Posterior cingulate gyrus (tissue), 11 donors: ENCODE measurements at places on chromosomes 5 and 9.

DNA sequence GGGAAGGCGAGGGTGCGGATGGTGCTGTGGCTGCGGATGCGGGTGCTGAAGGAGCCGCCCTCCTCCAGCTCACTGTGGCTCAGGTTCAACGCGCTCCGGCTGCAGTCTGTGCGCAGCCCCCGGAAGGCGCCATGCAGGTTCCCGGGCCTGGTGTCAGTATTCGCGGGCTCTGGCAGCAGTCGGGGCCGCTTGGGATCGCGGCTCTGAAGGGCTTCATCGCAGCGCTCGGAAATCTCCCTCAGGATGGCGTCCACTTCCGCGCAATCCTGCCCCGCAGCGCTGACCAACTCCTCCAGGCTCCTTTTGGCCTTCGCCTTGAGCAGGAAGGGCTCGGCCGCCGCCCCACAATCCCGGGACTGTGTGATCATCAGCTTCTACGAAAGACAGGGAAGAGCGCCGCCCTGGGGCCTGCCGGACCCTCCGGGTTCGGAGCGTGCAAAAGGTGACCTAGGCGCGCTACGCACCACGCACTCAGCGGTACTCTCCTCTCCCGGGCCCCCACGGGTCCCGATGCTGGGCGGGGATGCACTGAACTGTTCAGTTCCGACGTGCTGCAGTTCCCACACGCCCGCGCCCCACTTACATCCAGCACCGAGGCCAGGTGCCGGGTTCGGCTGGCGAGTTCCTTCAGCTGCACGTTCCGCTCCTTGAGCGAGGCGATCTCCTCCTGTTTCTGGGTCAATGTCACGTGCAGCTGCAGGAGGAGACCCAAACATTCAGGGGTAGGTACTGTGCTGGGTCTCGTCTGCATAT lies 6.5 kb downstream of the MCIDAS start:
- no peak for DNase-seq

- DNase-seq, result no peak
These were observed 1158.6 kb upstream of the CDH6 start for GRCh38 chr5:30034870-30035269.

DNA sequence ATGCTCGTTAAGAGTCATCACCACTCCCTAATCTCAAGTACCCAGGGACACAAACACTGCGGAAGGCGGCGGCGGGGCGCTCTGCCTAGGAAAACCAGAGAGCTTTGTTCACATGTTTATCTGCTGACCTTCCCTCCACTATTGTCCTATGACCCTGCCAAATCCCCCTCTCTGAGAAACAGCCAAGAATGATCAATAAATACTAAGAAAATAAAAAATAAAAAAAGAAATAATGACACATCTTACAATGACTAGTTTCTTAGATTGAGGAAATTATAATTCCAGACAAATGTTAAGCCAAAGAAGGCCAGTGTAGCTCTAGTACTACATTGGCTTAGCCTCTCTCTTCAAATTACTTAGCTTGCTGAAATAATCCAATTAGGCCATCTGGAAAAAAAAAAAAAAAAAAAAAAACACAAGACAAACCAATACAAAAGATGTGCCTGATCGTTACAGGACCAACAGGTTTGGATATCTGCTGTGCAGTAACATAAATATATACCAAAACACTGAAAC lies 58.0 kb downstream of the ANXA2R start:
- DNase-seq, result no peak

- peak; percentile 58 for DNase-seq
These were observed 8.3 kb downstream of the SLC25A48 start for GRCh38 chr5:135842737-135843136.

GRCh38 chr9:126367616-126368015 lies 41.0 kb downstream of the MVB12B start:
- no peak for DNase-seq

DNA sequence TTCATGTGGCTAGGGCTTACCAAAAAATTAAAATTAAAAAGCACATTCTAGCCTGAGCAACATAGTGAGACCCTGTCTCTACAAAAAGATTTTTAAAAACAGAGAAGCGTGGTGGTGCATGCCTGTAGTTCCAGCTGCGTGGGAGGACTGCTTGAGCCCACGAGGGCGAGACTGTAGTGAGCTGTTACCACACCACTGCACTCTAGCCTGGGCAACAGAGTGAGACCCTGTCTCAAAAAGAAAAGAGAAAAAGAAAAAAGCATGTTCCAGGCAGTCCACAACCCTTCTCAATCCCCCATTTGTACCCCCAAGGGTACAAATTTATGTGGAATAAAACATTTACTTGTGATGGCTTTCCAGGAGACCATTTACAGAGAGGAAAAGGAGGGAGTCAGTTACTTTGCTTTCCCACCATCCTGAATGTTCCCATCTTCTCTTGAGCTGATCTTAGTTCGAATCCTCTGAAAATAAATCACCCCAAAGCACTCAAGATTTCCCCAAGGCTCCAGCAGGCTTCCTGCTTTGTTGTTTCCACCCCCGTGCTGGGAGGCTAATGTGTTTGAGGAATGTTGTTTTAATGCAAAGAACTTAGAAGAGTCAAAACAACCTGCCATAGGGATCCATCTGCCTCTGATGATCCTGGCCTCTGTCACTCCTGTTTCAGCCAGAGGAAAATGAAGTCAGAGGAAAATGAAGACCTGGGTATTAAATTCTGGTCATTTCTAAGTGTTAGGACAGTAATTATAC lies 384.7 kb downstream of the BNC2 start:
- no peak for DNase-seq

GRCh38 chr9:116320290-116320689 lies 166.7 kb downstream of the PAPPA start:
- DNase-seq, result no peak

DNA sequence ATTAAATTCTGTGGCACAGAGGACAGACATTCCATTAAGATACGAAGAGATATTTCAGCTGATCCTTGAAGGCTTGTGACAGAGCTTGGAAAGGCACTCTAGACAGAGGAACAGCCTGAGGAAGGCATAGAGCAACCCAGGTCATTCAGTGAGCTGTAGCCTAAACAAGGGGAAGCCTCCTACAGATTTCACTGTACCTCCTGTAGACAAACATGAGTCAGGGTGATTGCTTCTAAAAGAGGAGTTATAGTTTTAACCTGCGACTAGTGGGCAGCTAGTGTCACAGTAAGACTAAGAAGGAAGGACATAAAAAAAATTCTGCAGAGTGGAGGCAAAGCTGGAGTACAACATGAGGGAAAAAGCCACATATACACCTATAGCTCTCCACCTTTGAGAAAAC lies 43.5 kb upstream of the ANKDD1B start:
- no peak for DNase-seq

DNA sequence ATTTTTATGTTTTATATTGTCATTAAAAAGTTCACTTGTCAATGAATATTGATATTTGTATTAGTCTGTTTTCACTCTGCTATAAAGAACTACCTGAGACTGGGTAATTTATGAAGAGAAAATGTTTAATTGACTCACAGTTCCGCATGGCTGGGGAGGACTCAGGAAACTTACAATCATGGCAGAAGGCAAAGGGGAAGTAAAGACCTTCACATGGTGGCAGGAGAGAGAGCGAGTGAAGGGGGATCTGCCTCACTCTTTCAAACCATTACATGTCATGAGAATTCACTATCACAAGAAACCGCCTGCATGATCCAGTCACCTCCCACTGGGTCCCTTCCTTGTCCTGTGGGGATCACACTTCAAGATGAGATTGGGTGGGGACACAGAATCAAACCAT lies 27.4 kb downstream of the SRD5A1 start:
- DNase-seq, result no peak

DNA sequence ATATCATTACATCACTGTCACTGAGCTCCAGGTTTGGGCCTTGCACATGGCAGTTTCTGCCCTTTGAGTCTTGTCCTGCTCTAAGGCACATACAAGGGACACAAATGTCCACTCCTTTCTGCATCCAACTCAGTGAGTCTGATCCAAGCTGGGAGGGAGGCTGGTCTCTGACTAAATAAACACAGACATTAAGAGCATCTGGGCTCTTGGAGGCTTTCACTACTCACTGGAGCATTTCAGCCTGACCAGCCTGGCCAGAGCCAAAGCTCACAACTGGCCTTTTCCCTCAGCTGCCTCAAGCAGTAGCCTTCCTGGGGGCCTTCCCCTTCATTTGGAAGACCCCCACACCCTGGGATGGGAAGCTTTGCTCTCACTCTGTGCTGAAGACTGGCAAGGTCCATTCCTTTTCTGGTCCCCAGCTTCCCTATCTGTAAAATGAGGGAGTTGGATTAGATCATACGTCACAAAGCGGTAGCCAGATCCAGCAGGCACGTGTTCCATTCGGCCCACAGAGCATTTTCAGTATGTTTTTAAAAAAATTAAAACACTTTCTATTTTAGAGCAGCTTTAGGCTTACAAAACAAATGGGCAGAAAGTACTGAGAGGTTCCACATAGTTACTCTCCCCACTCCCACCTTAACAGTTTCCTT lies 58.6 kb upstream of the XPA start:
- DNase-seq, result no peak

DNA sequence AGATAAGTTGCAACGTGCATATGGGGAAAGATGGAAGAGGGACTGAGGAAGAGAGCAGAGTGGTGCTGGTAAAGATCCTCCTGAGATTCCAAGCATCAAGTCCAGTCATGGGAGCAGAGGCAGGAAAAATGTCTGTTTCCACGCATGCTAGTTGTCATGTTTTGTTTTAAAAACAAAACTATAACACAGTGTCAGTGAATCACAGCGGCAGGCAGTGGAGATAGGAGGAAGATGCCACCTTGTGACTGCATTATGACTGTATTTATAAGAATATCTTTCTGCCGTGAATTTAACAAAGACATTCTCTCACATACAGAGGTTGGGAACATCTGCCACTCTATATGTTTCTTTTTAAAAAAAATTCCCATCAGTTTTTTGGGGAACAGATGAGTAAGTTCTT lies 3.7 kb upstream of the SVEP1 start:
- no peak for DNase-seq

DNA sequence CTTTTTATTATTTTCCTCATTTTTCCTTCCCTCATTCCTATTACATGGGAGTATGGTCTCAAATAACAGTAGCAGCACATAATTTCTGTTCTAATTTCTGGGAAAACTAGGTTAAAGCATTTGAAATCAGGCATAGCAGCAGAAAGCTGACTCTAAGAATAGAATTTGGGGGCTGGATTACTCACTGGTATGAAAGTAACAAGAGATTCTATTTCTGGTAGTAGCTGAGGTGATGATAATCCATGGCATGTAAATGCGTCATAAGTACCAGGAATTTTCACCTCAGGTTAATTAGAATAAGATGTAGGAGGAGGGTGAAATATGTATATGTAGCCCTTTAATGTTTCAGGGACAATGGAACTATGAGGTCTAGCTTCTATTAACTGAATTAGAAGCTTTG lies 662.0 kb downstream of the PTPRD start:
- no peak for DNase-seq

DNA sequence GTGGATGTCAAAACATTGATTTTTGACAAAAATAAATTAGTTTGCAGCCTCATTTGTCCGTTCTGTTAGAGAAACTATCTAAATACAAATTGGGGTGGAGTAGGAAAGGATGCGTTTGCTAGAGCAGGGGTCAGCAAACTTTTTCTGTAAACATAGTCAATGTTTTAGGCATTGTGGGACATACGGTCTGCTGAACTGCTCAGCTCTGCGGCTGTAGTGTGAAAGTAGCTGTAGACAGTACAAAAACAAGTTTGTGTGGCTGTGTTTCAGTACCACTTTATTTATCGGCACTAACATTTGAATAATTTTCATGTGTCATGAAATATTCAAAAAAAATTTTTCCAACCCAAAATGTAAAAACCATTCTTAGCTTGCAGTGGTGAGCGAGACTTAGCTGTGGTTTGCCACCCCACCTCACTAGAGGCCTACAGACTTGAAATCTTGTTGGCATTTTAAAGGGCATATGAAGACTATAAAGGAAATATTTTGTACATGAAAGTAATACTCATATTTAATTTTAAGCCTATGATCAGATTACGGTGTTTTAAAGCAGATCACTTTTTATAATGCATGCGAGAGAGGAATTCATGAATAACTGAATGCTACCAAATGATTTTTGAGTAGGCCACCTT lies 151.0 kb upstream of the PCA3 start:
- no peak for DNase-seq

DNA sequence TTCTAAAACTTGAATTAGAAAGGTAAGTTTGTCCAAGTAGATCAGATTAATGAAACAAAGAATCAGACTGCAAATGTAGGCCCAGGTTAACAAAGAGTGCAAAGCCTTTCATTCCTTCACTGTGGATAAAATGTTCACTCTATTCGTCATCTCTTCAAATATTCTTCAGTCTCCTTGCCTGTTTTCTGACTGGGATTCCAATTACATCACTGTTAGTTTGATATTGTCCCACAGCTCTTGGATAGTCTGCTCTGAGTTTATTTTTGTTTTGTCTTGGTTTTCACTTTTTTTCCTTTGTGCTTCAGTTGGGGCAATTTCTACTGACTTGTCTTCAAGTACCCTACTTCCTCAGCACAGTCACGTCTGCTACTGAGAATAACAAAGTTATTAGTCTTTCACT lies 38.5 kb upstream of the GZMA start:
- no peak for DNase-seq

- DNase-seq, result no peak
These were observed 90.6 kb downstream of the NLN start for GRCh38 chr5:65812648-65813047.

DNA sequence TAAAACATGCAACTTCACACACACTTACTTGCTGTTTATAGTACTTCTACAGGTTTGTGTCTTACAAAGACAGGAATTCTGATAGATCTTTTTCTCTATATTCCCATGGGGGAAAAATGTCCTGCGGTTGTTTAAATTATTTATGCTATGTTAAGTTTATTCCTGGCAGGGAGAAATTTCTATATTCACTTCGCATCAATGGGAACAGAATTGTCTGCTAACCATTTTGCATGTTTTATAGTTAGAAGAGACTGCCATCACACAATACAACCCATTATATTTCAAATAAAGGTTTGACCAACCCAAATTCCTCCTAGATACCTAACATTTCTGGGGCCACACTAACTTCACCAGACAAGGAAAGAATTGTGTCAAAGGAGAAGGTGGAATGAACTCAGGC lies 110.0 kb upstream of the PRR16 start:
- no peak for DNase-seq

GRCh38 chr5:58330781-58331180 lies 129.1 kb downstream of the PLK2 start:
- DNase-seq, result no peak

DNA sequence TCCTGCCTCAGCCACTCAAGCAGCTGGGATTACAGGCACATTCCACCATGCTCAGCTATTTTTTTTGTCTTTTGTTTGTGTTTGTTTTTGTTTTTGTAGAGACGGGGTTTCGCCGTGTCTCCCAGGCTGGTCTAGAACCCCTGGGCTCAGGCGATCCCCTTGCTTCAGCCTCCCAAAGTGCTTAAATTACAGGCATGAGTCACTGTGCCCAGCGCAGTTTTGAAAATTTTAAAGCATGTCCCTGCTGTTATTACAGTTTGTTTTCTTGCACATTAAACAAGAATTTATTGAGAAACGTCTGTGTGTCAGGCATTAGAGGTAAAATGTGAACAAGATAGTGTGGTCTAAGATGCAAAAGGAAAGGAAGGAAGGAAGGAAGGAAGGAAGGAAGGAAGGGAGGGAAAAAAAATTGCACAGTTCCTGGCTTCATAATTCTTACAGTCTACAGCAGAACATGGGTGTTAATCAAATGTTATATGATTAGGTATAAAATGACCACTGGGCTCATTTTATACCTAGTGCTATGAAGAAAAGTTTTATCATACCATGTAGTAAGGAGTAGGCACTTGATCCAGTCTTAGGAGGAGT lies 205.4 kb downstream of the SNX18 start:
- no peak for DNase-seq

GRCh38 chr9:72315510-72316311 lies 49.3 kb downstream of the ZFAND5 start:
- no peak for DNase-seq

GRCh38 chr5:64930672-64931318 lies 162.1 kb downstream of the CWC27 start:
- no peak for DNase-seq

- no peak for DNase-seq
These were observed 251.5 kb downstream of the HSPA4 start for GRCh38 chr5:133303298-133303697.
